ENCODE measurements at places on chromosomes 1 and 21.

GRCh38 chr1:57597036-57597435, 173.2 kb upstream of the DAB1 start:
- no peak for DNase-seq

DNA sequence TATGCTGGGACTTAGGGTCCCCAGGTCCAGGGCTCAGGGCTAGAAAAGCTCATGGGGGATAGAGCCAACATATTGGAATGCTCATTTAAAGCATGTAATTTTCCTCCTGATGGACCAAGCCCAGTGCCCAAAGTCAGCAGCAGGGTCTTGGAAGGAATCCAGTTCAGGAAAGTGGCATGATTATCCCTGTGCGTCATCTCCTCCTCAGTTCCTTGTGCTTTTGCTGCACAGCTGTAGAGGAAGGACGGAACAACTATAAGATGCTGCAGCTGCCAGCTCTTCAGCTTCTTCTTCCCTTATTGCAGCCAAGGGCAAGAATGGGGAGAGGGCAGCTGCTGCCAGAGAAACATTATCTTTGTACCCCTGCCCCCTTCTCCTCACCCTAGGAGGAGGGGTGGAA, 58.4 kb downstream of the OVGP1 start:
- no peak for DNase-seq

GRCh38 chr21:16624479-16625118, 888.2 kb upstream of the CXADR start:
- no peak for DNase-seq

- DNase-seq, result no peak
These were observed 110.9 kb downstream of the NTPCR start for GRCh38 chr1:233061265-233061664.

DNA sequence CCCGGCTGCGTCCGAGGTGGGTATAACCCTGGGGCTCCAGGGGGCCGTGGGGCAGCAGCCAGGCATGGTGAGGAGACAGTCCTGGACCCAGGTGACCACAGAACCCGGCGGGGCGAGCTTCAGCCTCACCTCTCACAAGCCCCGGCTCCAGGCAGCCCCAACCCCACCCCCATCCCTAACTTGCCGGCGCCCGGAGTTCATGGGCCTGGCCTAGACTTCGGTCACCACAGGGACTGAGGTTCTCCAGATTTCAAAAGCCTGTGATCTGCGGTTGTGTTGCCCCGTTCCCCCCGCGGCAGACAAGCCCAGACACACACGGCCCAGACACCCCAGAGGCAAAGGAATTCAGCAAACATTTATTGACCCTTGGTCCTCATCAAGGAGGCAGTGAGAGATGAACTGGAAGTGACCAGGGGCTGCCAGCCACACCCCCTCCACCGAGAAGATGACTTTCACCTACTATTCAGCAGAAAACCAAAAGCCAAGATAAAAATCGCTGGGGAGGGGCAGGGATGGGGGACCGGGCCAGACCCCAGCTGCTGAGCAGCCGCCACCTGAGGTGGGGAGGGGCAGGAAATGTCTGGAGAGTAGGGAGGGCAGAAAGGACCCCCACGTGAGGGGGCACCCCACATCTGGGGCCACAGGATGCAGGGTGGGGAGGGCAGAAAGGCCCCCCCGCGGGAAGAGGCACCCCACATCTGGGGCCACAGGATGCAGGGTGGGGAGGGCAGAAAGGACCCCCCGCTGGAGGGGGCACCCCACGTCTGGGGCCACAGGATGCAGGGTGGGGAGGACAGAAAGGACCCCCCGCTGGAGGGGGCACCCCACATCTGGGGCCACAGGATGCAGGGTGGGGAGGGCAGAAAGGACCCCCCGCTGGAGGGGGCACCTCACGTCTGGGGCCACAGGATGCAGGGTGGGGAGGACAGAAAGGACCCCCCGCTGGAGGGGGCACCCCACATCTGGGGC, 3.9 kb downstream of the HES4 start:
- no peak for DNase-seq

DNA sequence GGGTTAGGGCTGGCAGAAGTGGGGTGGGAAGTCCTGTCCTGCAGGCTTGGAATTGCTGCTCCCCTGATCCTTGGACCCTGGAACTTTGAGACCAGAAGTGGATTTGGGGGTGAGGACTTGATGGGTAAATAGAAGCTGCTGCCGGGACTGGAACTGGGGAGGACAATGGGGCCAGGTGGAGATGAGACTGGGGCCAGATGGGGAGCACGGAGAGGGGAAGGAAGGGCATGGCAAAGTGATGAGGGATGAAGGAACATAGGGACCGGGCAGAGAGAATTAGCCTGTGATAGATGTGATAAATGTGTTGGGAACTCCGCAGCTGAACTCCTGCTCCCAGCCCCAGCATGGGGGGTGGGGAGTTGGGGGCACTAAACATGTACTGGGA, 637 bp downstream of the NHLH1 start:
- DNase-seq, result no peak

DNA sequence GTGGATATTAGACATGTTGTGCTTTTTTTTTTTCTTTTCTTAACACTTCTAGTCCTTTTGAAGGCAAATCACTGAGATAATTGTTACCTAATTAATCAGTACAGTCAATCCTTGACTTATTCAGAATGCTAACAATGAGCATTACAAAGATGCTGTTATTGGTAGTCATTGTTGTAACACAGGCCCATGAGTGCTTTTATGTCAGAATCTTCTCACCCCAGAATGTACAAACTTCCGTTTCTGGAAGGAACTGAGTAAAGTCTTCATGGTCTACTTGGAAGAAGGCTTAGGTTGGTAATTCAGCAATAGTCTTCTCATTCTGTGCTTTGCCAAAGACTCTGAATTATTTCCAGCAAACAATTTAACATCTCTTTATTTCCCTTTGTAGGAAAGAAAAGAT, 3.1 kb downstream of the KCNK1 start:
- no peak for DNase-seq

DNA sequence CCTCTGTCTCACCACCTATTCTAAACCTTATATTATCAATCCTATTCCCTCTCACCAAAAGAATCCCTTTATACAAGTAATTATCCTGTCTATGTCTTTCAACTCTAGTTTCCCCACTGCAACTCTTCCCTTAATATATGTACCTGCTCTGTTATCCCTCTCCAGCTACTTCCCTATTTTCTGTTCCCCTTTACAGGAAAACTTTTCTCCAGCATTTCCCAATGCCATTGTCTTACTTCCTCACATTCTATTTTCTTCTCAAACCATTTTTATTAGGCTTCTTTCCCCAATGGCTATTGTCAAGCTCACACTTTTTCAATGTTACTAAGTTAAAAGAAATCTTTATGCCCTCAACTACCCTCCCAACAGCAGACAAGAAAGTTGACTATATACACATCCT, 11.6 kb downstream of the DPYD start:
- DNase-seq, result no peak

DNA sequence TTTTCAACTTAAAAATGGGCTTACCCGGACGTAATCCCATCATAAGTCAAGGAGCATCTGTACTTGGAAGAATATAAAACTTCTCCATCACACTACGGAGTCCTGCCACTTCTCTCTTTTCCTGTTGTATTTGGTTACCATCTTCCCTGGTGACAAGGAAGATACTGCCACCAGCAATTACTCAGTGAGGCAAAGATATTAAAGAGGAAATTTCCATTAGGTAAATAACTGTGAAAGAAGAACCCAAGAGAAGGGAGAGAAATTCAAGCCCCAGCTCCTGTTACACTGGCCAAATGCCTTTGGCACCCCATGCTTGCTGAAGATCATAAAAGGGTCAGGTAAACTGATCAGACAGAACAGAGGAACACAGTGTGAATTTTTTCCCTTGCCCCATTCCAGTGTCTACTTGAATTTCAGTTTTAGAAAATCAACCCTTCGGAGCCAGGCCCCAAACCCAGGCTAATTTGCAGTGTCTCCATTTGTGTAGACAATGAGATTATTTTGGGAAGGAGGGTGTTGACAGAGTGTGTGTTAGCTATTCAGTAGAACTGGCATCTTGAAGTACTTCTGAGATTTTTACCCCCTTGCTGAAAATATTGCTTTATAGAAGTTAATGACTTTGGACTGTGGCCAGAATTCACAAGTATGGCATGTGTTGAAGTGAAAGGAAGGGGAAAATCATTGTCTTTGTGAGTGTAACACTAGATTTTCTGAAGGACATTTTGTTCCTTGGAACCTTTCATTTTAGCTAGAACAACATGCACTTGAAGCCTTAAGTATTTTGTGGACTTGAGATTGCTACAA, 167.1 kb downstream of the DHRS3 start:
- no peak for DNase-seq

DNA sequence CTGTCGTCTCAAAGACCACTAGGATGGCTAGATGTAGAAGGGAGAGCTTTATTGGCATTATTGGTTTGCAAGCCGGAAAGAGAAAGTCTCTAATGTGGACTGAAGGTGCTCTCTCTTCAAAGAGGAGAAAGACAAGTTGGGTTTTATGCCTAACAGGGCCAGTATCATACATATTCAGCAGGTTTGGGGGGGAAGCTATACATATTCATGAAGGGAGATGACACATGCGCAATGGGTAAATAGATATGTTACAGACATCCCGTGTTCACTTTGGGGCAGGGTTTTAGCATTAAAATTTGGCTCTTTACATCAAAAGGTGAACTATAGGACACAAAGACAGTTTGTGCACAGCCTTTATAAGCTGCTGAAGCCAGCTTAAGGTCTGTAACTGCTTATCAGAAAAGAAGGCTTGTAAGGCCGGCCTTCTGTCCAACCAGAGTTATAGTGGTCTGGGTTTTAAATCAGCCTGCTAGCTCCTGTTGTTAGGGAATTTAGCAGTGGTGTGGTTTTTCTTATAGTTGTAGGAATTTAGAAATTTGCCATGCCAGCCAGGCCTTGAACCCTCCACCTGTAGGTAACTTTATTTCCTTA, 46.5 kb upstream of the LRRN2 start:
- no peak for DNase-seq

DNA sequence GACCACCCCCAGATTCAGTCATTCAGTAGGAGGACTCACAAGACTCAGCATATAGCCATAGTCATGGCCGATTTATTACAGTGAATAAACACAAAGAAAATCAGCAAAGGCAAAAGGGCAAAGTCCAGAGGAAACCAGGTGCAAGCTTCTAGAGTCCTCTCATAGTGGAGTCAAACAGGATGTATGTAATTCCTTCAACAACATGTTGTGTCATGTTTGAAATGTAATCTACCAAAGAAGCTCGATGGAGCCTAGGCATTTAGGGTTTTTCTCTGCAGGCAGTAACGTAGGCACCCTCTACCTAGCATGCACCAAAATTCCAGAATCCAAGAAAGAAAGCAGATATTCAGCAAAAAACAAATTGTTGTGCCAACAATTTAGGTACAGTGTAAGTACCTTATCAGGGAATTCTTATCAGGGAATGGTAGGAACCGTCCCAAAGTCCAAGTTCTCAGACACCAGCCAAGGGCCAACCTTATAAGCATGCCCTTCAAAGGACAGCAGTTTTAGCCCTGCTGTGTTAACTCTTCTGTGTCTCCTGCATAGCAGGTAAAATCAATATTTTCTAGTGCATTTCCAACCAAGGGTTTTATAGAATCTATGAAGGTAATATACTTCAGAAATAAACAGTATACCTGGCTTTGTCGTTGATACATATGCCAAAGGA, 16.1 kb upstream of the SLAMF6 start:
- no peak for DNase-seq

- DNase-seq, result no peak
These were observed 17.4 kb upstream of the SLC6A9 start for GRCh38 chr1:44048532-44049215.

- no peak for DNase-seq
These were observed 1.5 kb upstream of the HDGF start for GRCh38 chr1:156752843-156753482.

DNA sequence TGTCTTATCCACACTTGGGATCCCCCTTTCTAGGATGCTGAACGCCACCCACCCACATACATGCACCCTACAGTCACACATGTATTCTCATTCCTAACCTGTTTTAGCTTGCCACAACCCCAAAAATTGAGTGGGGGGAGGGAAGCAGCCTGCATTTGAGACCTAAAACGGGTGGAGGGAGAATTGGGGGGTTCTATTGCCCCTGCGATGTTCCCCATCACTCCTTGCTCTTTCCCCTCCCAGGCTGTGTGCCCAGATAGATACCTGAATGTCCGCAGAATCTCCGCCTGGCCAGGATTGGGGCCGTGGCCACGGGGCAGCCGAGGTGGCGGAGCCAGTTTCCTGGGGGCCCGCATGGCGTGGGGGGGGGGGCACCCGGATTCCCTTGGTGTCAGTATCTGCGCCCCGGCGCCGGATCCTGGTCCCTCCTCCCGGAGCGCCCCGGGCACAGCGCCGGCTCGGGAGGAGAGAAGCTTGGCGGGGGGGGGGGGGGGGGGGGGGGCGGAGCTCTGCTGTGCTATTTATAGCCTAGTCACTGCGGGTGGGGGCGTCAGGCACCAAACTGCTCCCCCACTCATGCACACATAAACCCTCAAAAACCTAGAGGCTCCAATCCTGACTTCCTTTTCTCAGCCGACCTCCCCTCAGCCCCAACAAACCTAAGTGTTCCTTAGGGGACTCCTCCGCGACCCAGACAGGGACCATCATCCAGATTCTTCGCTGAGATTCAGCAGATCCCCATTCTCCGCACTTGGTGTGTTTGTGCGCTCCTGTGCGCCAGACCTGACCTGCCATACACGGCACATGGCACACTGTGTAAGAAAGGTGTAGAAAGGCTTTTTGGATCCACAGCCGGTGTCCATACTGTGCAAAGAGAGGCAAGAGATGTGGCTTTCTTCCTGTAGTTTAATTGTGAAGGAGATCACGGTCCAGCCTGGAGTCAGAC, 1.9 kb downstream of the ANKRD34A start:
- DNase-seq, result peak; percentile 68

- no peak for DNase-seq
These were observed 102.0 kb downstream of the KIF14 start for GRCh38 chr1:200518524-200518923.

GRCh38 chr1:35748326-35748725, 21.5 kb downstream of the CLSPN start:
- DNase-seq, result no peak

- DNase-seq, result peak; percentile 23
These were observed 199.4 kb upstream of the CACYBP start for GRCh38 chr1:174800216-174800851.

DNA sequence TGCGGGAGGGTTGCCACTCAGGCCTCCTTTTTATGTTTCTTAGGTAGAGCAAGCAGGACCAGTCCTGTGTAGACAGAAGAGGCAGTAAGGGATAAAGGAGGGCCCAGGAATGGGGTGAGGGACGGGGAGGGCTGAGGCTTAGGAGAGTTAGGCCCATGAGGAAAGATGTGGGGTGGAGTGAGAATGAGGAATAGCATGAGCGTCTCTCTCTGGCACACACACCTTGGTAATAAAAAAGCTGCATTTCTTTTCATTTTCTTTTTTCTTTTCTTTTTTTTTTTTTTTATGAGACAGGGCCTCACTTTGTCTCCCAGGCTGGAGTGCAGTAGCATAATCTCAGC, 7.6 kb upstream of the HSPG2 start:
- no peak for DNase-seq

DNA sequence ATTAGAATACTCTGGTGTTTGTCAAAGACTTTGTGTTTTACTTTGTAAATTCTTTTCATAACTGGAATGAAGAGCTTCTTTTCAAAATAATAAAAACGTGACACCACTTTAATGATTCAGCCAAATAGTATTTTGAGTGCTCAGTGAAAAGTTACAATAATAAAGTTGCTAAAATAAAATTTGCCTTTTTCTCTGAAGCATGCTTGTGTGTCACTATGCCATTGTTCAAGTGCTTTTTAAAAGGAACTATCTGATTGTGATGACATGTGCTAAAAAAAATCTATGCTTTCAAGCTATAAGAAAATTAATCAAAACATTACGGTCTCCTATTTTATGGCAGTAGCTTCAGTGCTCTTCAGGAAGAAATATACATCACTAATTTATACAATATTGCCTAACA, 1290.5 kb upstream of the B3GALT2 start:
- DNase-seq, result no peak

- no peak for DNase-seq
These were observed 244.6 kb upstream of the MAP1LC3C start for GRCh38 chr1:242243472-242243871.

Data from activated T-cell treated with anti-CD3 and anti-CD28 coated beads, Interleukin-2, amount 50 U/mL, for 48 hours (primary cell).